AG08395 (cell line): ENCODE measurements at places on chromosomes 3 and 15.

DNA sequence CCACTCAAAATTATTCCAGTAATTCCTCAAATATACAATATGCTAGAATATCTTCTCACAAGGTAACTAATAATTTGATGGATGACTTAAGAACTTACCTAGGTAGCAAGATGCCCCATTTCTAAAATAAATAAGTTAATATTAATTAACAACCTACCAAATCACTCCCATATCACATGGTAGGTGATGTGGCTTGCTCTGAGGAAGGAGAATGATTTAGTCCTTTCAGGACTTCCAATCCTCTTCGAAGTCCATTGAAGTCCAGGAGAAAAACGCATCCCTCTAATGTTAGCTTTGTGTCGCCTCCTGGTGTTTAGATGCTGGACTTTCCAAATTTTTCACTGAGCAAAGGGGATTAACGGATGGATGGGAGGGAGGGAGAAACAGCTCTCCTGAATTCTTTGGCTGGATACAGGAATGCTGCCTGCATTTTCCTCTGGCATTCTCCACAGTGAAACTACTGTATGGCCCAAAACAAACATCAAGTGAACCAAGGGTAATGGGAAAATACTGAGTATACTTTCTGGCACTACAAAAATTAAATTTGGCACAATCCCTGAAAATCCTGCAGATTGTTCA lies 58.6 kb downstream of the PRICKLE2 start:
- DNase-seq, result no peak

DNA sequence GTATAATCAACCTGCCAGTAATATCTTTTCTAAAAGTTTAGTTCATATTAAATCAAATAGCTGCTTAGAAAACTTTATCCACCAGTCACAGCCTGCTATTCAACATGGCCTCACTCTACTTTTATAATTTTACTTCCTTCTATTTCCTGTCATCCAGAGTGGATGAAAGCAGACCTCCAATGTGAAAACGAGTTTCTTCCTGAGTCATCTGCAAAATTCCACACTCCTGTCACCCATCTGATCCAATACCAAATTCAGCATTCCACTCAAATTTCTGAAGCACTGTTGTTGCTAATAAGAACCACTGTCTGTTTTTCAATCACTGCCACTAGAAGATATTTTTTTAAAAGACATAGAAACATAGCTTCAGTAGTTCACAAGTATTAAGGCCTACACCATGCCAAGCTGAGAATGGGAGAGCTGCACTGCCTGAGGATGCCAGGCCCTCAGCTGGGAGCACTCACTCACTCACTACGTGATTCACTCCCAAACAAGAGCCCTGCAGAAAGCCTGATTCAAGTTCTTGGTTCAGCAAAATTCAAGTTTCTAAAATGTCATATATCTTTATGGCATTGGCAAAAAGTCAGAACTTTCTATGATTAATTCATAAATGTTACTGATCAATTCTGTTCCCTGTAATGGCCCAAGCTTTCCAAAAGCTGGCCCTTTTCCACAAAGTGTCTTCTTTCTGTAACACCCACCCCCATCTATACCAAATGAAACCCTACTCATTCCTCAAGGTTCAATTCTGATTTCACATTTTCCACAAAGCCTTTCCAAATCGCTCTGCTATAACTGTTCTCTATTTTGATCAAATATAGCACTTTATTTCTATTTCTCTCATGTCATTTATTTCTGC lies 82.9 kb downstream of the FSIP1 start:
- peak; percentile 50 for DNase-seq

DNA sequence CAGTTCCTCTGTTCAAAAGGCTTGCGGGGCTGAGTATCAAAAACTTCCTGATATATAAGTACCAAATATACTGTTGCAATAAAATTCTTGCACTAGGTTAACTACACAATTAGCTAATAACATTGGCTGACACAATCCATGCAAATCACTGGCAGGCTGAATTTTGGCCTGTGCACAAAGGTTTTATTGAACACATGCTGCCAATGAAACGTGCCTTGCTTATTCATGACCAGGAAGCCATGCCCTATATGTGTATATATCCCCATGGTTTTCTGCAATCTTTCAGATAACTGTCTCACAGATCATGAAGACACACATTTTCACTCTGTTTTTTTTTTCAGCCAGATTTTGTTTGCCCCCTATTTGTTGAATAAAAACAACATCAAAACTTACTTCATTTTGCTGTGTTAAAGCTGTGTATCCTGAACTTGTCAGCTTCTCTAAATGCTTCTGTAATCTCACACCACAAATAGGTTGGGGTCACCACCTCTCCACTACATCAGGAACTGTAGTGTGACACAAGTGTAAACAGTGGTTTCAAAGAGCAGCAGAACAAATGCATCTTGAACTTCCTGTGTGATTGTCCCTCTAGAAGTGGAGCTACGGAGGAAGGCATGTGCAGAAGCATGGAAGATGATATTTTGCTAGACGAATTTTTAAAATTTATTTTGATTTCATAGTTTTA lies 920.7 kb upstream of the NR2F2 start:
- no peak for DNase-seq

DNA sequence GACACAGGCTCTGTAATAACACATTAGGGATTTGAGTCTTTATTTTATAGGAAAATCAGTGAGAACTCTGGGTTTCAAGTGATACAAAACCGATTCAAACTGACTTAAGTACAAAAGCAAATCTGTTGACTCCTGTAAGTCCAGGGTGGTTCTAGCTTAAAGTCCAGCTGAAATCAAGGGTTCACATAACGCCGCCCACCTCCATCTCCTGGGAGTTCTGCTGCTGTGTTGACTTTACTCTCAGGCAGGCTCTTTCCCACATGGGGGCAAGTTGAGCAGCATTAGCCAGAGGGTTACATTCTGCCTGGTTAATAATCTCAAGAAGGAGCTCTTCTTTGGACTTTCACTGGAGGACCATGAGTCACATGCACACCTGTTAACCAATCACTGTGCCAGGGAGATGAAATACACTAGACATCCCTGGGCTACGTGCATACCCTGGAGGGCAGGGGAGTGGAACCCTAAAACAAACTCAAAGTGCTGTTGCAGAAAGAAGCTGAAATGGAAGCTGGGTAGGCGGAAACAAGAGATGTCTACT lies 9.7 kb upstream of the RNF7 start:
- DNase-seq, result no peak

- no peak for DNase-seq
Observed at GRCh38 chr15:68184616-68185480, 20.3 kb downstream of the CALML4 start.
